ENCODE measurements at places on chromosomes 4 and X.

GRCh38 chrX:108165383-108166111 is 74.0 kb downstream of the ATG4A start:
- no peak for DNase-seq

DNA sequence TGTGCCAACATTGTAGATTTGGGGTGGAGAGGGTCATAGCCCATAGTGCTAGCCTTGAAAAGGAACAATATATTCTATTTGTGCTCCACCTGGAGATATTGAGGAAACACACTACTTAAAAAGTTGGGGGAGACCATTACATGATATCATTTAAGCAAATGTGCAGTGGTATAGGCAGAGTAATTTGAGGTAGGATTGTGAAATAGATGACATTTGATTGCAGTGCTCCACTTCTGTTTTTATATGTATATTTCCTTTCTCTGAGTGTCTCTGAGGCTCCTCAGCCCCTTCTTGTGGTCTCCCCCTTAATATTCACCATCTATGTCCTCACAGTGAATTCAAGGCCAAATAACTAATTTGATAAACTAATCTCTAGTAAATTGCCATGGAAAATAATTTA is 85.6 kb upstream of the NMU start:
- DNase-seq: no peak

DNA sequence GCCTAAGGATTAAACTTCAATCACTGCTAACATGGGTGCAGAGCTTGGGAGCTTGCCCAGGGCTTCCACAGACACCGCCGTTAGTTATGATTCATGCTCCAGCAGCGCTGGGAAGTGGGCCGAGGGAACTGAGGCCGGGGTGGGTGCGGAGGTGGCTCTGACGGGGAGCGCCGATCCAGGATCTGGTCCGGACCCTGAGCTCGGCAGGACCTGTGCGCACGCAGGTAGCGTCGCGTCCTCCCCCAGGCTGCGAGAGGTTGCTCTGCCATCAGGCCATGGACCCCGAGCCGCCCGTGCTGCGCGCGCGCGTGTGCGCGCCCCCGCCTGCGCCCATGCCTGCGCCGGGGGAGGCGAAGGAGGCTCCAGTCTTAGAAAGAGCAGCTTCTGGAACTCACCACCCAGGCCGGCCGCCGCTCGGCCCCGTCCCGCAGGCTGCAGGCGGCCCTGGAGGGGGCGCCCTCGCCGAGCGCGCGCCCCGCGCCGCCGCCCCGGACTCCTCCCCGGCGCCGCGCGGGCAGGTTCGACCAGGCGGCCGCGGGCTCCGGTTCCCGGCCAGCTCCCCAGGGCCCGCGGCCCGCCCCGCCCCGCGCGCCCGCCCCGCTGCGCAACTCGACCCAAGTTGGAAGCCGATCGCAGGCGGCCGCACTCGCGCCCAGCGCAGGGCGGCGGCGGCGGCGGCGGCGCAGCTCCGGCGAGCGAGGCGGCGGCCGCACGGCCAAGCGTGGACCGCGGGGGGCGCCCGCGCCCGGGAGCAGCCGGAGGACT is 732 bp upstream of the ADRA2C start:
- DNase-seq: no peak

DNA sequence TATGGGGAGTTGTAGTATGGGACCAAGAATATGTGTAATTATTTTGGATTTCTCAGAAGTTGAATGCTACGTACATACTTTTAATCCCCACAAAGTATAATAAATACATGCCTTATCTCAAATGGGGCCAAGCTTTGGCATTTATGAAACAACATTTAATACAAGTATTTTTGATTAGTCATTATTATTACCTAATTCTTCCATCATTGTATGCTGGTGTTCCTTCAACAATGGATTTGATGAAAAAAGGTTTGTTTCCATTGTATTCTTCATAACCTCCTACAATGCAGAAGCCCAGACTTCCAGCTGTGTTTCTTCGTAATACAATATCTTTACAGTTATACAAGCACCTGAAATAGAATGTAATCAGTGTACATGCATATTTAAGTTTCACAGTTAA is 83.8 kb downstream of the FIP1L1 start:
- DNase-seq: no peak

GRCh38 chr4:171588051-171588545 is 225.1 kb upstream of the GALNTL6 start:
- DNase-seq: no peak

DNA sequence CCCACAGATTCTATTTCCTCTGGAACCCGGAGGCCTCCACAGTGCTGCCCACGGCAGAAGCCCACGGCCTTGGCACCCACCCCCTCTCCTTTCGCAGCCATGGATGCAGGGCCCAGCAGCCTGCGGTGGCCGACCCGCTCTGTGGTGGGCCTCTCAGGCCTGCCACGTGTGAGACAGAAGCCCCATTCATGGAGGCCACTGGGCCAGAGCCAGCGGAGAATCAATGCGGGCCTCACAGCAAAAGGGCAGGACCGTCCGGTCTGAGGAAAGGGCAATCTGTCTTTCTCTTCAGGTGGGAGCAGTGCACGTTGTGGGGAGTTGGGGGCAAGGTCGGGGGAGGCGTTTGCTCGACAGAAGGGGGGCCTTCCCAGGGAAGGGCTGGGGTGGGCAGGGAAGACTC is 8.4 kb upstream of the HAUS7 start:
- no peak for DNase-seq

- DNase-seq: no peak
Observed at GRCh38 chr4:52574036-52574435, 85.1 kb downstream of the USP46 start.

GRCh38 chr4:23759066-23759465 is 130.8 kb downstream of the PPARGC1A start:
- no peak for DNase-seq

- no peak for DNase-seq
Observed at GRCh38 chr4:114237997-114238396, 258.6 kb upstream of the ARSJ start.

- DNase-seq: no peak
Observed at GRCh38 chr4:82429728-82430192, 502 bp downstream of the HNRNPDL start.

- no peak for DNase-seq
Observed at GRCh38 chrX:41588271-41588670, 100.5 kb upstream of the GPR34 start.

DNA sequence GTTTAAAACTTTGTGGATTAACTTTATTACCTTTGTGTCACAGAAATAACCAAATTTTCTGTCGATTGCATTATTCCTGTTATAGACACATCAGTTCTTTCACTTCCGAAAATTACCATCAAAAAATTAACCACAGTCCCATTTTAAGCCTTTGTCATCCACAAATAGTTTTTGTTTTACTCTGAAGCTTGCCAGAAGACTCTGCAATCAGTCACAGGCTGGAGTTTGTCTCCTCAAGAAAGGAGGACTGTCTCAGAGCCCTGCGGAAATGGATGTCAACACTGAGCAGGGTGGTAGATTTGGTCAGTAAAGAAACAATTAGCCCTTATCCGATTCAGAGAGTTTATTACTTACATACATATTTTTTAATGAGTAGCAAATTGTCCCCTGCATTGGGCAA is 20.1 kb upstream of the TCEAL4 start:
- no peak for DNase-seq

GRCh38 chrX:141180851-141181250 is 3.9 kb upstream of the LDOC1 start:
- DNase-seq: no peak

GRCh38 chr4:126123611-126124325 is 809.0 kb downstream of the FAT4 start:
- no peak for DNase-seq

DNA sequence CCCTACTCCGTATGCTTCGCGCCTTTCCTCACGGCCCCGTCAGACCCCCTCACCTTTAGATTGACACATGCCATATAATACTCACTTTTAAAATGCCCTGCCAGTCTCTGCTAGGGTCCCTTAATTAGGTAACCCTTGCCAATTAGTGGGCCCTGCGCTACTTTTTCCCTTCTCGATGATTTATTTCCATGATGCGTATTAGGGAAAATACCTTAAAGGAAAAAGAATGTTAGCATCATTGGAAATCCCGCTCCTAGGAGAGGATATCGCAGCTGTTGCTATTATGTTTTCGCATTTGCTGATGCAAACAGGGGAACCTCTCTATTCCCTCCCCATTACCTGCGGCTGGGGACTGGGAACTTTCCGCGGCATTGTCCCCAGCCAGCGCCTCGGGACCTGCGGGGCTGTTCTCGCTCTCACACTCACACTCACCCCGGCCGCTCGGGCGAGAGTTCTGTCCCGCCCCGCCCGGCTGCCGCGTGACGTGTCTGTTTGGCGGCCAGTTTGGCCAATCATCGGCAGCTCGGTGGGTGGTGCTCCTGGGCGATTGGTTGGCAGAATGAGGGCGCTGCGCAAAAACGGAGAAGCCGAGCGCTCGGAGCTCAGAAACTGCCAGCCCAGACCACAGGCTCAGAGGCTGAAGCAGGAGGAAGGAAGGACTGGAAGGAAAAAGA is at the start of gene PCDH10:
Gene PCDH10 (plus strand): TSS at position 605 of the 674 bp plus-strand sequence. CDS start 847 bp downstream, outside the sequence.
- no peak for DNase-seq

- DNase-seq: no peak
Observed at GRCh38 chr4:73836373-73837279, at the start of gene CXCL6. Gene CXCL6 (plus strand): TSS chr4:73836678. CDS start chr4:73836751, 73 bp downstream.

- DNase-seq: peak; percentile 78
Observed at GRCh38 chr4:98929341-98930267, 671 bp upstream of the EIF4E start.

GRCh38 chr4:48343551-48343950 is 2.2 kb downstream of the SLAIN2 start:
- DNase-seq: no peak

Data from GM12878 (cell line).